Activated gamma-delta T cell treated with anti-CD3 and anti-CD28 coated beads, Interleukin-2, amount 50 U/mL, for 16 hours (primary cell): ENCODE measurements at places on chromosomes 6 and 20.

GRCh38 chr6:42095776-42096541 is 45.6 kb downstream of the TAF8 start:
- DNase-seq: no peak

DNA sequence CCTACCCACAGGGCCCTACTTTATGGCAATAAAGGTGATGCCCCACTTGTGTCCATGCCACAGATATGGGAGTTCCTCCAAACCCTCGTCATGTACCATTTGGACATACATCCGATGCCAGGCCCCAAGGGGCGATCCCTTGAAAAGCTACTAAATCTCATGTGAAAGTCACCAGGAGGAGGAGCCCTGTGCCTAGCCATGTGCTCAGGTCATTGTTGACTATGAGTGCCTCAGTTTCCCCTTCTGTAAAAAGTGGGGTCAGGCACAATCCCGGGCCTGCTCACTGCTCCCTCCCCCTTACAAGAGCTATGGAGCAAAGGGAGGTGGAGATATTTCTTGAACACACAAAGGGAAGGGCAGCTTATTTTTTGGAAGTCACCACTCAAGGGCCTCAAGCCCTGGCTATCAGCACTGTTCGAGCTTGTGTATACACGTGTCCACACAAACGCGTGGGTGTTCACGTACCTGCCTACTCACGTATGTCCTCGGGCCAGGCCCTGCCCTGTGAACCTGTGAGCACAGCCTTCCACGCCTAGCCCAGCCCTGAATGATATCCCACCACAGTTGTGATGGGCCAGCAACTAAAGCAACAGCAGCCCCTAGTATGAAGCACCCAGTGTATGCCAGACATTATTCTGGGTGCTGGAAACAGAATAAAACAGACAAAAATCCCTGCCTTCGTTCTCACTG is 1.9 kb downstream of the ACTL10 start:
- no peak for DNase-seq

- DNase-seq: no peak
Measured at GRCh38 chr6:25302677-25303128, 23.5 kb downstream of the CARMIL1 start.

- DNase-seq: no peak
Measured at GRCh38 chr20:24985802-24986201, 6.7 kb downstream of the APMAP start.

- DNase-seq: no peak
Measured at GRCh38 chr6:147099974-147100373, 104.2 kb upstream of the STXBP5 start.

GRCh38 chr6:33630014-33630413 is 8.9 kb downstream of the ITPR3 start:
- no peak for DNase-seq

DNA sequence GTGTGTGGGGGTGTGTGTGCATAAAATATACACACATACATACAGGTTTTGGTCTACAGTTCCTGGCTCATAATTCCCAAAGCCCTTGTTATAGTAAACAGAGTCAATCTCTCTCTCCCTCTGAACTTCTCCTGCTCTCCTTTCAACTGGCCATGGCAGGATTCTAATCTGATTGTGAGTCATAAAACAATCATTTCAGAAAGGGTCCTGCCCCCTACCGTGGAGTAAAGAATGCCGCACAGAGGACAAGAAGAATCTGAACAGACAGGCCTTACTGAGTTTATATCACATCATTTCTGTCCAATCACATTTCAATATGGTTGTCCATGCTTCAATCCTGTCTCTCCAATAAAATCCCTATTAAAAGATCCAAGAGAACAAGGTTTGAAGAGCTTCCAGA is 416.9 kb downstream of the FRK start:
- no peak for DNase-seq

DNA sequence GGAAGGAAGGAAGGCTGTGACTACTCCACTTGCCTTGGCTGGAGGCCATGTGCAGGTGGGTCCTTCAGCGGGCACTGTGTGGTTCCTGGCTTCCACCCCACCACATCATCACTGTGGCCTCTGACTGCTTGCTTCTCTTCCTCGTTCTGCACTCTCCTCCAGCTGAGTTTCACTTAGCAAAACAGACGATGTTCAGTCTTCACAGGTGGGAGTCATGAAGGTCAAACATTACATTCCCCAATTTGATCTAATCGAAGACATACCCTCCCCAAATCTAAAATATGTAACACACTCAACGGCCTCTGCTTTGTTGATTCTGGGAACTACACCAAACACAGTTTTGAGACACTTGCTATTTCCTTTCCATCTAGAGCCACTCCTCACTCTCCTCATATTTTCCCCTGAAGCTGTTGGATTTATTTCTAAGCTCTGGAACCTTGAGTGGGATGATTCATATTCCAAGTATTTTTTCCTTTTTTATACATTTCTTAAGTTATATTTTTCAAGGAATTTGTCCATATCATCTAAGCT is 132.5 kb upstream of the FOXA2 start:
- DNase-seq: no peak

- DNase-seq: no peak
Measured at GRCh38 chr20:3248167-3248992, 9.4 kb upstream of the SLC4A11 start.

GRCh38 chr20:54368570-54368969 is 106.8 kb upstream of the DOK5 start:
- no peak for DNase-seq

GRCh38 chr20:10522328-10522727 is 87.2 kb downstream of the SLX4IP start:
- DNase-seq: no peak

GRCh38 chr6:79586548-79586947 is 44.6 kb upstream of the SH3BGRL2 start:
- DNase-seq: no peak

- no peak for DNase-seq
Measured at GRCh38 chr20:2955257-2955970, 82.1 kb downstream of the PTPRA start.

GRCh38 chr6:37761554-37762271 is 57.8 kb upstream of the ZFAND3 start:
- no peak for DNase-seq

DNA sequence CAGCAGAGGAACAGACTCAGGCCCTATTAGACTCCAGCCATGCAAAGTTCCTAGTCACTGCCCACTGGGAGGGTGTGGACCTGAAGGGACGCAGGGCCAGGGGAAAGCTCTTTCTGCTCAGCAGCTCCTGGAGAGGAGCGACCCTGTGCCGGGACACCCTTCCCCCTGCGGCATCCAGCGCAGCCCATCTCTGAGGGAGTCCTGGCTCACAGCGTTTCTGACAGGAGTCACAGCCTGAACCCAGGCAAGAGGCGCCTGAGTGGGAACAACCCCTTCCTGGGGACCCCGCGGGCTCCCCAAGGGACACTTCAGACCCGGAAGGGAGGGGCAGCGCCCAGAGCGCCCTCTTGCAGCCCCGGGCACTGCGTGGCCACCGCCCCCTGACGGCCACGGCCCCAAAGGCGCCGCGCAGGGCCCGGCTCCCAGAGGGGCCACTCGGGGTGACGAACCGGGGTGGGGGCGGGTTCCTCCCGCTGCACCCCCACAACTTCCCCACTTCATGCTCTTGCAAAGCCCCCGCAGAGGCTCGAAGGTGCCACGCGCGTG is 862 bp downstream of the UCKL1 start:
- DNase-seq: no peak

GRCh38 chr6:88111991-88112390 is 54.2 kb downstream of the CNR1 start:
- no peak for DNase-seq

- no peak for DNase-seq
Measured at GRCh38 chr6:2467929-2468600, 222.7 kb upstream of the GMDS start.

- no peak for DNase-seq
Measured at GRCh38 chr20:56953048-56953586, 313.3 kb downstream of the BMP7 start.

GRCh38 chr20:63215101-63216040 is 560 bp downstream of the YTHDF1 start:
- no peak for DNase-seq

- DNase-seq: no peak
Measured at GRCh38 chr6:13001927-13002326, 285.4 kb downstream of the PHACTR1 start.

- no peak for DNase-seq
Measured at GRCh38 chr6:134684423-134684795, 265.5 kb downstream of the ALDH8A1 start.

DNA sequence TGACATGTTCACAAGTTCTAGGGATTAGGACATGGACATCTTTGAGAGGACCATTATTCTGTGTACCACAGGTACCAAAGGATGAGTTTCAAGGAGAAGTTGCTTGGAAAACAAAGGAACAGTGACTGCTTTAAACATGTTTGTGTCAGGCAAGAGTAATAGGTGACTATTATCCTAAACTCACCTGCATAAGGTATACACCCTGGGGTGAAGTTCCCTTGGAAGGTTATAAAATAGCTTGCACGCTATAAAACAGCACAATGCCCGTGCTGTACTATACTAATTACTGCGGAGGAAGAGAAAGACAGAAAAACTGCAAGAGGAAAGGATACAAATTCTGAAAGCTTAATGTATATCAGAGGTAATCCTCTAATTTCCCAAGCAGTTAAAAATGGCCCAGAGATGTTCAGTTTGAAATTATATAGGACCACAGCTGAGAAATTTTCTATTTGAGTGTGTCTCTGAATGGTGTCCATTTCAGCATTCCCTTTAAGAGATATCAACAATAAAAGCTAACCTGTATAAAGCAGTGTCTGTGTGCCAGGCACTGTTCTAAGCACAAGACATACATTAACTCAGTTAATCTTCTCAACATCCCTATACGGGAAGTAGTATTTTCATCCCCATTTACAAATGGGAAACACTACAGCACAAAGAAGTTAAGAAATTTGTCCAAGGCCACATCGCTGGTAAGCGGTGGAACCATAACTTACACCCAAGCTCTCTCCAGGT is 19.7 kb downstream of the TBC1D32 start:
- DNase-seq: no peak

DNA sequence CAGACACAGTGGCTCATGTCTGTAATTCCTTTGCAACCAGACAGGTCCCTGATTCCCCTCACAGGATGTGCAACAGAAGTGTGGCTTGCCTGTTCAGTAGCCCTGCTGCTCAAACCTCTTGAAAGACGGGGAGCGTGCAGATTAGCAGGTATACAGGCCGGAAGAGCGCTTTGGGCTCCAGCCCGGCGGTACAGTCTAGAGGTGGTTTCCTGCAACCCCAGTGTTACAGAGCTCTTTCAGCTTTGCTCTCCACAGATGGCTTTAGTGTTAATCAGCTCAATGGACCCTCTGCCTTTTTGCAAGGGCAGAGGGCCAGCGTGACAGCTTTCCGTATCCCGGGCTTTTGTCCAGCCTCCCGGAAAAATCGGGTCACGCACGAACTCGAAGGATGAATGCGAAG is 67.2 kb upstream of the TNFRSF21 start:
- no peak for DNase-seq

GRCh38 chr6:99353126-99353525 is 3.7 kb upstream of the FAXC start:
- DNase-seq: no peak

DNA sequence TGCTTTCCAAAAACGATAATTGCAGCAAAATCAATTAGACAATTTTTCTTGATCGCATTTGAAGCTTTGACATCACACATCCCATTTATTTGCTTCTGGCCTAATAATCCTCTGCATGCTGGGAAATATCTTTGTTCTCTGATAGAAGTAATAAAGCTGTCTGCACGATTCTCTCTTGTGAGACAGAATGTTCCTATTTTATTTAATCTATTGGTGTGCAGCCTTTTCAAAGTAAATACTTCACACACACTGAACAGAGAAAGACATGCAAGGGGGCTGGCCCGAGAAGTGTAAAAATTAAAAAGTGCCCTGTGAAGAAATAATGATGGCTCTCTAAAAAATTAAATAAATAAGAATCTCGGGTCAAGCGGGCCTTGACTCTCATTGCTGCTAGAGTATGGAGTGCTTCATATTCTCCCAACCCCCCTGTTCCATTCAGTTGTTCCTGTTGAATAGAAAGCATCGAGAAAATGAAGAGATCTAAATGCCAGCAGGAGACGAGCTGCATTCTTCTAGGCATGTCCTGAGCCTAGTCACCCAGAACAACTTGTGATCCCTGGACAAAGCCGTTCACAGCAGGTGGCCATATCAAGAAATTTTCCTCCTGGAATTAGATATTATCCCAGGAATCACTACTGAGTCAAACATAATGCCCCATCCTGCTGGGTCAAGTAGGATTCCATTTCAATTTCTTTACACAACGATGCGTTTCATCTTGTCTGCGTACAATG is 625.9 kb upstream of the EPHA7 start:
- no peak for DNase-seq

- no peak for DNase-seq
Measured at GRCh38 chr20:21174516-21175239, 48.8 kb downstream of the KIZ start.

- DNase-seq: no peak
Measured at GRCh38 chr6:168428863-168429262, 12.1 kb upstream of the SMOC2 start.

DNA sequence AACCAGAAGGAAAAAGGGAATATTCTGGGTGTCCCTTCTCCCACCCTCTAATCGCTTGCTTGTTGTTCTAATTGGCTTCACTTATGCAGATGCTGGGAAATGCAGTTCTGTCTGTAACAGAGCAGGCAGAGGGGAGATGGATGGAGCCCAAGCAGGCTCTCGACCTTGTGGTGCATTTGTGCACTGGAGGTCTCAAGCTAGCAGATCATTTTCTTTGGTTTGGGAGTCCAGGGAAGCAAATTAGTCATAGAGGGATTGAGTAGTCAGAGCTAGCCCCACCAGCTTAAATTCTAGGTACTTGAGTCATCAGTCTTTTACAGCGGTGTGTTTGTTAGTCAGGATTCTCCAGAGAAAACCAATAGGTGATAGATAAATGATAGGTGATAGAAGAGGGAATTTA is 234.7 kb upstream of the ECI2 start:
- DNase-seq: no peak

DNA sequence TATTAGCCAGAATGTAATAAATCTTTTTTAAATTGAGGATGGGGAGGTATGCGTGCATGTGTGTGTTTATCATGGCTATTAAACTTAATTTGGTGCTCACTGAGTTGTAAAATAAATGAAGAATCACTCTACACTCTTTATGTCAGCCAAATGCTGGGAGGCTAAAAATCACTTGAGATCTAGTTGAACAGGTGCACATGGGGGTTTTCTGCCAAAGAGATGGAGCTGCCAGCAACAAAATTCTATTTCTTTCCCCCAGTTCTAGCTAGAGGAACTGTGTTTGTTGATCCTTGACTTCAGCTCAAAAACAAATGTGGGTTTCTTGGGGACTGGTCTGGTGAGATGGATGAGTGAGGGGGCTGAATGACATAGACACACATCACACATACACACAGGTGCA is 183.3 kb upstream of the BTBD3 start:
- no peak for DNase-seq

GRCh38 chr6:145028144-145028818 is 707.0 kb downstream of the EPM2A start:
- DNase-seq: no peak

GRCh38 chr6:116229287-116229913 is 24.5 kb downstream of the TSPYL4 start:
- DNase-seq: no peak

DNA sequence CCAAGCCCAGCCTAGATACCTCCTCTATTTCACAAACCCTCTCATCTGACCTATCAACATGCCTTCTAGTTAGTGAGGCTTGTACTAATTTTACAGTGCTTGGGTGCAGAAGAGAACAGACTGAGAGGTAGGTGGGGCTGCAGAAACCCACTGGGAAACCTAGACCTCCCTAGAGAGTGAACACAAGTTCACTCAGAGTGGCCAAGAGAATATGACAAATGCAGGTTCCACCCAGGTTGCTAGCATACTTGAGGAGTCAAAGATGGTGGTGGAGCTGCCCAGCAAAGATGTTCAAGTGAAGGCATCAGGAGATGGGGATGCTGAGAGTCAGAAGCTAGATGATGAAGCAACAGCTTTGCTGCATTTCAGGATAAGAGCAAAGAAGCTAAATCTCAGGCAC is 337.0 kb downstream of the PTPRT start:
- DNase-seq: no peak
